ENCODE measurements at places on chromosomes 7 and 10. TPM values are rescaled to one million over a fixed set of nuclear protein-coding genes. Genes with fewer than 3 reads are reported as not detected.

The GNAT3 gene
- not detected for total RNA-seq

The NUTM2E gene
- total RNA-seq, result 0.37 TPM

The MYH16 gene
- not detected for total RNA-seq

The ZP3 gene
- total RNA-seq, result 0.80 TPM

The ACSM6 gene
- total RNA-seq, result not detected

The PNLIP gene
- total RNA-seq, result not detected

The LEP gene
- total RNA-seq, result not detected

The CALCR gene
- total RNA-seq, result not detected

The RBP4 gene
- not detected for total RNA-seq

The RBP3 gene
- not detected for total RNA-seq

The LRRD1 gene
- total RNA-seq, result not detected

The BPGM gene
- 13.2 TPM for total RNA-seq

The TYW1B gene
- 4.5 TPM for total RNA-seq

The MRLN gene
- total RNA-seq, result not detected

The AKR1C8 gene
- not detected for total RNA-seq

The CHN2 gene
- total RNA-seq, result 7.2 TPM

The KDM7A gene
- 21.2 TPM for total RNA-seq

The TSPAN33 gene
- 9.5 TPM for total RNA-seq

The DYDC2 gene
- total RNA-seq, result not detected

The PRKCQ gene
- total RNA-seq, result 61.8 TPM

The FGFBP3 gene
- total RNA-seq, result 3.0 TPM

The MBL2 gene
- total RNA-seq, result not detected

The CCDC136 gene
- total RNA-seq, result 14.5 TPM

The CTTNBP2 gene
- total RNA-seq, result not detected

The EIF5AL1 gene
- total RNA-seq, result 0.94 TPM

The PDE6C gene
- total RNA-seq, result not detected

The ARF5 gene
- 114 TPM for total RNA-seq

The OGDHL gene
- not detected for total RNA-seq

The ACADSB gene
- 26.2 TPM for total RNA-seq

The GIMAP1 gene
- total RNA-seq, result 42.1 TPM

The FRMD4A gene
- total RNA-seq, result 0.88 TPM

The CALHM1 gene
- total RNA-seq, result 0.94 TPM

The SLC39A12 gene
- total RNA-seq, result not detected

The LRGUK gene
- total RNA-seq, result 0.17 TPM

The PRPF18 gene
- total RNA-seq, result 24.1 TPM

The AKR1C2 gene
- not detected for total RNA-seq

The UPK3B gene
- 2.1 TPM for total RNA-seq

The CLRN3 gene
- not detected for total RNA-seq

The IGFBP3 gene
- 12.5 TPM for total RNA-seq

The LSM8 gene
- 48.4 TPM for total RNA-seq

The CABCOCO1 gene
- total RNA-seq, result not detected

The SP8 gene
- not detected for total RNA-seq

The ABCC2 gene
- 2.4 TPM for total RNA-seq

The LRMDA gene
- not detected for total RNA-seq

The CCDC126 gene
- 10.0 TPM for total RNA-seq

The LFNG gene
- 121 TPM for total RNA-seq

The NEUROG3 gene
- total RNA-seq, result not detected

The TAS2R41 gene
- not detected for total RNA-seq

The TEX36 gene
- not detected for total RNA-seq

The GRK5 gene
- 19.6 TPM for total RNA-seq

The CFAP46 gene
- not detected for total RNA-seq

The HMX3 gene
- not detected for total RNA-seq

The GALNT17 gene
- total RNA-seq, result not detected

The CTAGE8 gene
- total RNA-seq, result 1.1 TPM

The PLXNA4 gene
- 16.5 TPM for total RNA-seq

The RGS10 gene
- total RNA-seq, result 157 TPM

Measured in activated naive CD8-positive, alpha-beta T cell treated with anti-CD3 and anti-CD28 coated beads, Interleukin-2, amount 10 ng/mL, durations not matched to agents 7 days and 5 days (primary cell).